Activated CD8-positive, alpha-beta T cell treated with anti-CD3 and anti-CD28 coated beads for 36 hours (primary cell): ENCODE measurements at places on chromosomes 3 and 15. TPM values are rescaled to one million over a fixed set of nuclear protein-coding genes. Genes with fewer than 3 reads are reported as not detected.

DNA sequence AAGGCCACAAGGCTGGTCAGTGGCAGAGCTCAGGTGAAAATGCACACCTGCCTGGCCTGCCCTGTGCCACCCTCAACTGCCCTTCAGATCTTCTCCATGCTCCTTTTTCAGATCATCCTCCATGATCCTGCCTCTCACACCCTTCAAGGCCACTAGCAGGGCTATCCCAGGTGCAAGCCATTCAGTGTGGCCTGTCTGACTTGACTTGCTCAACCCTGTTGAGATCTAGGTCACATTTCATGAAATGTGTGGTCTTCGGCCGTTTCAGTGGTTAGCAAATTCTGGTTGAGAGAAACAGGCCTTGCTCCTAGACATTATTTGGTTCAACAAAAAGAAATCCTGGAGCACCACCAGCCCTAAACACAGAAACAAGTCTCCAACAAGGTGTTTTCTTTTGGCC is 26.6 kb upstream of the LMCD1 start:
- no peak for DNase-seq

DNA sequence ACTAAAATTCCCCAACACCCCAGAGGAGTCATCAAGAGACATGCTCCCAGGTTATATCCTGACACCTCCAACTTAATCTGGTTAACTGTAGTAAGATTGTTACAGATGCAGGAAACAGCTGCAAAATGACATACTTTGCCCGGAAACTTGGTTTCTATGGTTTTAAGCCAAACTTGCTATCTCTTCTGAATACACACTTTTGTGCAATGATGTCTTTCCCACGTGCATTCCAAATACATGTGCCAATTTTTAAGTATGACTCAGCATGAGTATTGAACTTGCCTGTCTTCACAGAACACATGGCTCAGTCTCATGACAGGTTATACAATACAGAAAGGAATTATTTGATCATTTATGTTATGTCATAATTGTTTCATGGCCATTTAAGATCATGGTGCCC is 207.0 kb upstream of the DCBLD2 start:
- no peak for DNase-seq

- DNase-seq = no peak
Observed at GRCh38 chr3:157868946-157869345, 237.3 kb downstream of the SHOX2 start.

LXN gene
- 7.8 TPM for total RNA-seq
